ENCODE measurements at places on chromosomes 11 and 22.

DNA sequence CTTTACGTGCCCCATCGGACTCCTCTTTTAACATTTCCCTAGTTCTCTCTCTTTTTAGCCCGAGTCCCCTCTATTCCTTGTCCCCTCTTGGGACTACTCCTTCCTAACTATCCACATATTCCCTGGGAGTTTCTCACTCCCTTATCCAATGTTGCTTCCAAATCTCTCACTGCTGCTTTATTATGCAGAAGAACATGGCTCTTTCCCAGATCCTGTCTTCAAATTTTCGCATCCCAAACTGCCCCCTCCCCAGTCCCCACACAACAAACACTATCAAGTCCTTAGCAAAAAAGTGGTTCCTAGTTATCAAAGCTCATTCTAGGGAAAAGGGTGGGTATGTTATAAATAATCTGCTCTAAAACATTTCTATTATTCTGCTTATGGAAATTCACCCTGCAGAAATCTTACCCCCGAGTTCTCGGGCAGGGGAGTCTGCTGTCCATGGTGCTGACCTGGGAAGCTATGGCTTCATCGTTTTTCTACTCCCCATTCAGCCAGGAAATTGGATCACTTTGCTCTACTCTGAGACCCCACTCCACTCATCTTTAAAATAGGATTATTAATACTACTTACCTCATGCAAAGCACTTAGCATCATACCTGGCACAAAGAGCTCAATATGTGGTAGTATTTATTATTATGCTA, 393.5 kb downstream of the BUD13 start:
- no peak for DNase-seq

- no peak for DNase-seq
Measured at GRCh38 chr11:1205121-1205986, 17.5 kb upstream of the MUC5B start.

- no peak for DNase-seq
Measured at GRCh38 chr11:47411884-47412746, 3.7 kb downstream of the SLC39A13 start.

DNA sequence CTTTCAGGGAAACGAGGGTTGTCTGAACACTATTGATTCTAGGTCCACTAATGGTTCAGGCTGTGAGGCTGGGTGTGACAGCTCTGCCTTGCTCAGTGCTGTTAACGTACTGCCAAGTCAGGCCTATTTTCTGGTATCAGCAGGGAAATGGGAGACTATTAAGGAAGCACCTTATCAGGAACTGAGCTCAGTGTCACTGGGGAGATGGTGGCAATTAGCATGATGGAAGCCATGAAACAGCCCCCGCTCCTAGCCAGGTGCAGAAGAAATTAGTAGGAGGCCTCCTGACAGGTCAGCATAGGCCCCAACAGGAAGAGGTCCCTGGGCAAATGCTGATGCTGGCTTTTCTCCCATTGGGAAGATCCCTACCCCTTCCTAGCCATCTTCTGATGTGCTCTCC, 42.6 kb upstream of the LMO2 start:
- no peak for DNase-seq

DNA sequence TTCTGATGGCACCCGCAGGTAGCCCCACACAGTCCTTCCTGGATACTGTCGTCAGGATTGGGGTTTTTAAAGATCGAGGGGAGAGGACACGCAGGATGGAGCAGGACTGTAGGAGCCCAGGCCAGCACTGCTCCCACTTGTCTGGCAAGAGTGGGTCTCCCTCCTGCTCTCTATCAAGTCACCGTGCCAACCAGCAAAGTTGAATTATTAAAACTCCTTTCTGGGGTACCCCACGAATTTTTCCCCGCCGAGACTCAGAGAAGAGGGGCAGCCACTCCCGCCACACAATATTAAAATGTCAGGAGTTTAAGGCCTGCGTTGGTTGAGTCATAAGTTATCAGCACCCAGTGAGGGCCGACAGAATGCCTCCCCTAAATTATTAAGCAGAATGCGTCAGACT, 10.1 kb downstream of the LMO1 start:
- DNase-seq: no peak

DNA sequence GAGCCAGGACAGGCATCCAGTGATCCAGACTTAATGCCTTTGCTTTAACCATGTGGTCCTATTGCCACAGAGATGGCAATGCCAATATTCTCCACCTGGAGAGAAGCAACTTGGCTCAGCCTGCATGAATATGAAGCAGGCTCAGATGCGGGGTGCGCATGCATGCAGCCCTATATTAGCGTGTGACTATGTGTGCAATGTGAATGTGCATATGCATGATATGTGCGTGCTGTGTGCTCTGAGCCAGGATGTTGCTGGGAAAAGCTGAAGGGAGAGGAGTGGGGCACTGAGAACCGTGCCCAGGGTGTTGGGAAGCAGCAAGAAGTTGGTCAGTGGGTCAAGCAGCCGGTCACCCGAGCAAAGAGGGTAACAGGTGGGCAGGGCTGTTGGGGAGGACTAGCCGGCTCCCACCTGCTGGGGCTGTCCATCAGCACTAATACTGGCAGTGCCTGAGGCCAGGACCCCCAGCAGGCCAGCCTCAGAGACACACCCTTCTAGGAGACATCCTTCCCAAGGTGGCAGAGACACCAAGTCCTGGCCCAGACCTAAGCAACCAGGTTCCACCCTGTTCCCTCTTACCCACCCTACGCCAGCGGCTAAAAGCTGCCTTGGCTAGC, 24.8 kb upstream of the MYOD1 start:
- no peak for DNase-seq
